ENCODE measurements at places on chromosomes 1 and 21. TPM values are rescaled to one million over a fixed set of nuclear protein-coding genes. Genes with fewer than 3 reads are reported as not detected.
A peak's percentile ranks its signal among the peaks of the same experiment; 100 is the strongest.

GRCh38 chr1:101264697-101265096 is 27.9 kb downstream of the S1PR1 start:
- no peak for DNase-seq

- no peak for DNase-seq
Measured at GRCh38 chr1:69175053-69175452, 392.7 kb upstream of the LRRC7 start.

DNA sequence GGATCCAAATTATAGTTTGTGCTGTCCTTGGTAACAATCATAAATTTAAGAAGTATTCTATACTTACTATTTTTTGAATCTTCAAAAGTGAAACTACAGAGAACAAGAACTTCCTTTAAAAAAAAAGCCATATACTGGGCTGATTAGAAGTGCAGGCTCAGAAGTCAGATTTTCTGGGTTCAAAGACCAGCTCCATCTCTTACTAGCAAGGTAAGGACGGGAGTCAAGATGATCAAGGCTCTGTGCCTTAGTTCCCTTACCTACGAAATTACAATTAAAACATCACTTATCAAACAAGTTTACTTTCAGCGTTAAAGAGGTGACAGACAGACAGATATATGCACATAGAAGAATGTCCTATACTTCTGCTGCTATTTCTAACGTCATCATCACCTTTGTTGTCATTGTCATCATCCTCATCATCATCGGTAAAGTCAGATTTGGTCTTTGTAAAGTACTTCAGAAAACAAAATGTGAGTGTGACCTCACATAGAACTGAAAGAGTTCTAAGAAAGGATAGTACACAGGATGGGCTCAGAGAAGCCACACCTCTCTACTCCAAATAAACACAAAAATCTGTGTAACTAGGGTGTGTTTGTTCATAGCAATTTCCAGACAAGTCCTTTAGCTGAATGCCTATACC is 178.7 kb downstream of the VAV3 start:
- no peak for DNase-seq

DNA sequence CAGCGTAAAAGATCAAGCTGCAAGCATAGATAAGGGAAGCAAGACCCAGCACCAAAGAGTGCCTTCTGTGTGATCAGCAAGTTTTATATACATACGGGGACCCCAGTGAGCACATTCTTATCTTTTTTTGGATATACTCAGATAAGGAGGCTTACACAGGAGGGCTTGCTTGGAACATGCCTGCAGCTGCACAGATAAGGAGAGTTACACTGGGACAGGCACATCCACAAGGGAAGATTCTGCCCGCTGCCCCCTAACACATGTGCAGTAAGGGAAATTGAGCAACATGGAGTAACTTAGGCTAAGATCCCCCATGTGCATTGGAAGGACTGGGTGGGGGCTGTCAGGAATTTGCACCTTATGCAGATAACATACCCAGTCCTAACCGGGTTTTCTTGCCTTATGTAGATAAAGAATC is 1334.8 kb downstream of the MRPL39 start:
- DNase-seq, result no peak

GRCh38 chr1:174982971-174983689 is 16.6 kb upstream of the CACYBP start:
- no peak for DNase-seq

DNA sequence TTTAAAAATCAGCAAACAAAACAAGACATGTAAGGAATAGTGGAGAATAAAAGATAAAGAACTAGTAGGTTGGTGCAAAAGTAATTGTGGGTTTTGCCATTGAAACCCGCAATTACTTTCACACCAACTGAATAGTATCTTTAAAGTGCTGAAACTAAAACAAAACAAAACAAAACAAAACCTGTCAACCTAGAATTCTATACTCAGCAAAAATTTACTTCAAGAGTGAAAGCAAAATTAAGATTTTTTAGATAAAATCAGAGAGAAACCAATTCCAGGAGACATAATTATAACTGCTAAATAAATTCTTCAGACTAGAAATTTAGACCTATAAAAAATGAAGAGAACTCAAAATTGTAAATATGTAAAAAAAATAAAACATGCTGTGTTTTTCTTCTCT is 114.0 kb upstream of the TSPAN2 start:
- no peak for DNase-seq

- DNase-seq, result no peak
Measured at GRCh38 chr21:26798856-26799751, 46.1 kb downstream of the ADAMTS1 start.

DNA sequence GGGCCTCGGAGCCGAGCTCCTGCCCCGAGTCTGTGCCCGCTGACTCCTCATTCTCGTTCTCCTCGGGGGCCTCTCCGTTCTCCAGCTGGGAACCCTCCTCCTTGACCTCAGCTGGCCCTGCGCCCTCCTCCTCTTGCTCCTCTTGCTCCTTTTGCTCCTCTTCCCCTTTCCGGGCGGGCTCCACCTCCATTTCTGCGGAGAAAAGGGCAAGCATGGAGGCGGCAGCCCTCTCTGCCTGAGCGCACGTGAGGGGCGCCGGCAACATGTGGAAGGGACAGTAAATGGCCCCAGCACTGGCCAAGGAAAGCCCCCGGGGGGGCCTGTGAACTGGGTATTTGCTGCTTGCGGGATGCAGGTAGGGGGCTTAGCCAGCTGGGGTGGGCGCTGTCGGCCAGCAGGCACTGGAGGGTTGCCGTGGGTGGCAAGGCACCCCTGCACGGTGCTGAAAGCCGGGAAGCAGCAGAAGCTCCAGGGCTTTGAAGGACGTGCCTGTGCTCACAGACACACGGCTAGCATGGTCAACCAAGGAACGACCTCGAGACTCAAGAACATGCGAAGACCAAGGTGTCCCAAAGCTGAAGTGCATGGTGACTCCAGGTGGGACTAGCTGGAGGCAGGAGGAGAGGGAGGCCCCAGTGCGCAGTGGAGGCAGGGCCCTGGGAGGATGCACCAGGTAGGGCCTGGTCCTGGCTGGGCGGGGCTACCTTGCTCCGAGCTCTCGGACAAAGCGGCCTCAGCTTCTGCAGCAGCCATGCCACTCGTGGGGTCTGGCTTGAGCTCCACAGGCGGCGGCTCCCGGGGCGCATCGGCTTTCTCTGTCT is 30.7 kb downstream of the ZBTB17 start:
- DNase-seq, result no peak

DNA sequence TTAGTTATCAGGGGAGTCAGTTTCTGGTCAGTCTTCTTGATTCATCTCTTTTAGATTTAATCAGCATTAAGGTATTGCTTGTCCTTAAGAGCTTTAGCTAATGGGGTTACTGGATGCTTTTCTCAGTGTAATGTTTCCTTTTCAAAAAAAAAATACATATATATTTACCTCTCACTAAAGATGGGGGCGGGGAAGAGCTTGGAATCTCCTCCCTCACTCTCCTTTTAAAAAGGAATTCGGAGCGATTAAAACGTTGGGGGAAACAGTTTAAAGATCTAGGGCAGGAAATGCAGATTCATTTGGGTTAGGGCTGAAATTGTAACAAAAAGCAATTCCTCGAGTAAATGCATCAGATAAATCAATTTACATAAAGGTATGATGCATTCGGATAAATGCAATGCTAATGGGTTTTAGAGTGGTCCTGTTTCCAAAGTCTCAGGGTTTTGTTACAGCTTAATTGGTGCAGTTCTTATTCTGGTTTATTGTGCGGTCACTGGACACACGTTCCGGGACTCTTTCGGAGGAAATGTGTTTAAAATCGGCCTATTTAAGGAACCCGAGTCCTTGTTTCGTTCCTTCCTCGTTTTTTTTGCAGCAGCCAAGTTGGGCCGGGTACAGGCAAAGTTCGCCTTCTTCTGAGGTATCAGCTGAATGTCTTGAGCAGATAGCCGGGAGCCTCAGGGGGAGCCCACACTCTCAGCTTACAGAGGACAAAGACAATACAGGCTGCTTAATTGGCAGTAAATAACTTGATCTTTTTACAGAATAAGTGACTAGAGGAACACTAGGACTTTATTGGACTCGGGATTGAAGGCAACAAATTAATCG is 1.6 kb downstream of the LMO4 start:
- DNase-seq, result no peak

DNA sequence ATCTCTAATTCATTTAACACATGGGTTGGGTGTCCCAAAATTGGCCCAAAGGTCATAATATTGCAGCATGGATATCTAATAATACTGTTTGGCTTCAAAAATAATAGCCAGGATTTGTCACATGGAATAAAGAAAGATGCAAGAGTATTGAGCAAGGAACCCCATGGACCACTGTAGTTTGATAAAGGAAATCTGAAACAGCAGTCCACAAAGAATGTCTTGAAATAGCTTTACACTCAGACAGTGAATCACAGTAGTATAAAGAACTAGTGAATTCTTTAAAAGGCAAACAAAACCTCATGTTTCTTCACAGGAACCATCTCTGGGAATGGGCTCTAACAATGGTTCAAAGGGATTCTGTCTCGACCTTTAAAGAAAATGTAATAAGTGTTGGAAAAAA is 576.1 kb upstream of the ZRANB2 start:
- no peak for DNase-seq

- DNase-seq, result no peak
Measured at GRCh38 chr1:88472714-88473113, 211.4 kb upstream of the PKN2 start.

- DNase-seq, result no peak
Measured at GRCh38 chr1:170203693-170204092, 57.9 kb downstream of the NTMT2 start.

GRCh38 chr1:35883635-35884101 is 659 bp downstream of the AGO1 start:
- DNase-seq, result peak; percentile 76

GRCh38 chr1:18037651-18038050 is 69.9 kb upstream of the IGSF21 start:
- DNase-seq, result no peak

- DNase-seq, result no peak
Measured at GRCh38 chr21:44024887-44025353, 12.8 kb downstream of the TRAPPC10 start.

DNA sequence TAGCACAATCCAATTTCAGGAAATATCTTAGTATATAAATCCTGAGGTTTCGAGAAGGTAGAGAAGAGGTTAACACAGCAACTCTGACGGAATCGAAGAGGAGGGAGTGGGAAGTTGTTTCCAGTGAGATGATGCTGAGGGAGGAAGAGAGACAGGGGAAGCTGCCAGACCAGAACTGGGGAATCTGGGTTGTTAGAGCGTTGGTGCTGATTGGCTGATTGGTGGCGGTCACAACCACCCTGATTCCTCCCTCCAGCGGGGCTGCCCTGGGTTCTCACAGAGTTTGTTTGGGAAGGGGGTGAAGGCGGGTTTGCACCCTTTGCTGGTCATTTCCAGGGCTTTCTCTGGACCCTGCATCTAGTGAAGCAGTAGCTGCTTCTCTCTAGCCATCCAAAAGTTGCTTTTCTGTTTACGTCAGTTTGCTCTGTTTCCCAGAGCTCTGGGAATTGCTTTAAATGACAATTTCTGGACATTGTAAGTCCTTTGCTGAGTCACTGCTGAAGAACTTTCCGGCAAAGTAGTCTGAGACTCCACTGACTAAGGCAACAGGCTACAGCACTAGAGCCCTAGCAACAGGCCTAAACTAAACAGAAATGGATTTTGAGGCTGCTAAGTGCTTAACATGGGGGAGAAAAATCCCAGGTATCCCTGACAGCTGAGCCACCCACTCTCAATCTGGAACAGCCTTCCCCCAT is 90.1 kb downstream of the TENT5C start:
- no peak for DNase-seq

- DNase-seq, result no peak
Measured at GRCh38 chr1:235657269-235657668, 7.7 kb upstream of the GNG4 start.

- DNase-seq, result no peak
Measured at GRCh38 chr1:29502911-29503840, 266.9 kb downstream of the PTPRU start.

DNA sequence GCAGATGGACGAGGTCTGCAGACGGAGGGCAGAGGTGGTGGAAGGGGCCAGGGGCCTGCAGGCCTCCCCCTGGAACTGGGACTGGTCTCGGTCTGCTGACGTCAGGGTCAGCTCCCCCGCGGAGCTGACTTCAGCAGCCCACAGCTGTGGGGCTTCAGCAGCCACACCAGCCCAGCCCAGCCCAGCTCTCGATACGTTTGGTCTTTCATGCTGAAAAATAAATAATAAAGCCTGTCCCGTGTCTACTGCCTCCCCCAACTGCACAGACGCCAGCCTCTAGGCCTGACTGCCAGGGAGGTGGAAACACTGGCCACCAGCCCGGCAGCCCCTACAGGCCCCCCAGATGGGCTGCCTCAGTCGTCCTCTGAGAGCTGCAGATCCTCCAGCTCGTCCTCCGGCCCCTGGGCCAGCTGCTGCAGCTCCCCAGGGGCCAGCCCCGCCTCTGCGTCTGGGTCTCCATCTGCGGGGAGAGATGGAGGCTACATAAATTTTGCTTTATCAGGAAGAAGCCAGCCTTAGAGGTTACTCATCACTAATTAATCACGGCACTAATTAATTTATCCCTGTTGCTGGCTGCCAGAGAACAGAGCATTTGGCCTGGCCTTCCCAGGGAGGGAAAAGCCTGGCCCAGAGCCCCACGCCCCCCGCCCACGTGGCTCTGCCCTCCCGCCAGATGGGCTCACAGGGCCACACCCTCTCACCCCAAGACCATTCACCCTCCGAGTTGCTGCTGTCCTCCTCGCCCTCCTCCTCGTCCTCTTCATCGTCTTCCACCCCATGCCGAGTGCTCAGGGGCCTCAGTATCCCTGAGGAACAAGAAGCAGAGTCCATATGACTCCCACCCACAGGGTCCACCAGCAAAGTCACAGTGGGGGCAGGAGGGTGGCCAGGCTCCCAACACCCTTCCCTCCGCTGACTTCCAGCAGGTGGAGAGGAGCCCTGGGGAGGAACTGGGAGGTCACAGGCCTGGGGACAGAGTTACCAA is 14.4 kb downstream of the NOC2L start:
- DNase-seq, result no peak

- DNase-seq, result no peak
Measured at GRCh38 chr1:89624314-89624713, 8.6 kb upstream of the LRRC8C start.

DNA sequence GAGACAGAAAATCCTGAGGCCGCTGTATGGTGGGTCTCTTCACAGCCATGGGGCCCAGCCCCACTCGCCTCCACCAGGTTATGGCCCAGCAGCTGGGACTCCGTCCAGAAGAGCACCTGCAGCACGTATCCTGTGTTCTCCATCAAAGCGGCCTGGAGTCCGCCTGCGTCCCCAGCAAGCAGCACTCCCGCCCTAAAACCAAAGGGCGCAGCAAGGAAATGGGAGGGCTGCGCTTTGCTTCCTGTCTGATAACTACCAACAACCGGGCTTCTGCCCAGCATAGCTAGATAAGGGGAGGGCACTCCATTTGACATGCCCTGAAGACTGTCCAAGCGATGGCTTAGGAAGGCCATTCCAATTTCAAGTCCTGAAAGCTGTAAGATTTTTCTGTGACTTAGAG is 119.9 kb downstream of the KCNJ15 start:
- no peak for DNase-seq

RPF1 gene
- 41.8 TPM for total RNA-seq

TSHB gene
- total RNA-seq, result not detected

SDCCAG8 gene
- total RNA-seq, result 13.5 TPM

FCRL2 gene
- not detected for total RNA-seq

TRMT1L gene
- 22.5 TPM for total RNA-seq

FCGR3A gene
- total RNA-seq, result not detected

FAM163A gene
- total RNA-seq, result 0.13 TPM

STPG1 gene
- total RNA-seq, result 10.3 TPM

RGSL1 gene
- total RNA-seq, result not detected

GFI1 gene
- 0.17 TPM for total RNA-seq

TNFRSF9 gene
- not detected for total RNA-seq

TRIM17 gene
- total RNA-seq, result 2.3 TPM

GJA9 gene
- not detected for total RNA-seq

Measured in H1 (cell line).